ENCODE measurements at places on chromosomes 6 and 20. TPM values are rescaled to one million over a fixed set of nuclear protein-coding genes. Genes with fewer than 3 reads are reported as not detected.

ADGRG6 gene
- 2.6 TPM for total RNA-seq

SAPCD1 gene
- not detected for total RNA-seq

VGLL2 gene
- not detected for total RNA-seq

FOXS1 gene
- 1.1 TPM for total RNA-seq

GRM1 gene
- total RNA-seq: 0.24 TPM

TMC2 gene
- not detected for total RNA-seq

DNA sequence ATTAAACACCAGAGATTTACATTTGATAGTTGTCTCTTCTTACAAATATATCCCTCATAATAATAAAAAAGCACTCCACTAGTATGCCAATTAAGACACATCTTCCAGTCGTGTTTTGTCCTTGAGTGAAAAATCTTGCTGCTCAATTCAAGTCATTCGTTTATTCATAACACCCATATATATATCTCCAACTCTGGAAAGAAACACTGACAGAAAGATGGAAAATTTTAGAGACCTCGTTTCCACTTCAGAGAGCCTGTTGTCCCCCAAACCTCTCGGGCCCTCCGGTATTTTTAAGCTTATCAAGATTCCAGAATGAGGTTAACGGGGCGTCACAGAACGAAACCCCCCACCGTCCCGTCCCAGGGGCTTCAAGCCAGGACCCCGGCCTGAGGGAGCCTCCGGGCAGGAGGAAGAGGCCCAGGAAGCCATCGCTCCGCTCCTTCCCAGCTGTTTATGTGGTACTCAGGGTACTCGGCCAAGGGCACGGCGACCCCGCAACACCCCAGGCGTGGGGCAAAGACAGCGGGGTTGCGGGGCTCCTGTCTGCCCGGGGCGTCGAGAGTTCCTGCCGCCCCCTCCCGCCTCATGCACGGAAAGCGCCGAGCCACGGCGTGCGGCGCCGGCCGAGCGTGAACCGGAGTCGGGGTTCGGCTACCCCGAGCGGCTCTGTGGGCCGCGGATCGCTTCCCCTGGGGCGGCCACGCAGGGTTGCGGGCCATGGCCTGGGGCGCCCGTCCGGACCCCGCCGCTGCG lies 623 bp upstream of the SNX9 start:
- peak overlapping the region; percentile 76 for H3K4me3 ChIP-seq
- no peaks in the 10 kb centered on the region for H3K36me3 ChIP-seq
- peak overlapping the region; percentile 99 for H3K27ac ChIP-seq

DNA sequence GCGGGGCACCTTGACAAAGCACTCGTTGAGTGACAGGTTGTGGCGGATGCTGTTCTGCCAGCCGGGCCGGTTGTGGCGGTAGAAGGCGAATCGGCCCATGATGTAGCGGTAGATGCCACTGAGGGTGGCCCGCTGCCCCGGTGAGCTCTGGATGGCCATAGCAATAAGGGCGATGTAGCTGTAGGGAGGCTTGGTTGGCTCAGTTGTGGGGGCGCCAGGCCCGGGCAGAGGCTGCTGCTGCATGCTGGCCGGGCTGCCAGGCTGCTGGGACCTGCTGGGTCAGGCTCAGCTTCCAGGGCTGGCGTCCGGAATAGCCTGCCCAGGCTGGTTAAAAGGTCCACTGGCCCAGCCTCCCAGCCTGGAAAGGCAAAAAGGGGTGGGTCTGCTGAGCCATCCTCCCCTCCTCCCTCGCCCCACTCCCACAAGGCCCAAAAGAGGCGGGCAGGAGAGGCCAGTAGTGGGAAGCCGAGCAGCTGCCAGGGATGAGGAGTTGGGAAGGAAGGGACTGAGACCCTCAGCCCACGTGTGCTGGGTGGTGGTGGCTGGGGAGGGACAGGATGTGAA lies at the start of gene FOXS1:
Gene FOXS1, minus strand, starts transcription at position 305 of the 564 bp plus-strand sequence. Its CDS starts 62 bp downstream, at position 243.
- H3K4me1 ChIP-seq: peaks cover 37% of the 10 kb centered on the region
- DNase-seq: peak; percentile 43
- H3K27ac ChIP-seq: no peak within 1 kb of the TSS

- no peak for DNase-seq
- H3K27ac ChIP-seq: no peak overlapping the region
- no peaks in the 10 kb centered on the region for H3K4me1 ChIP-seq
- H3K4me3 ChIP-seq: no peak overlapping the region
Observed at GRCh38 chr20:33881989-33882388, 70.8 kb downstream of the CHMP4B start.

DNA sequence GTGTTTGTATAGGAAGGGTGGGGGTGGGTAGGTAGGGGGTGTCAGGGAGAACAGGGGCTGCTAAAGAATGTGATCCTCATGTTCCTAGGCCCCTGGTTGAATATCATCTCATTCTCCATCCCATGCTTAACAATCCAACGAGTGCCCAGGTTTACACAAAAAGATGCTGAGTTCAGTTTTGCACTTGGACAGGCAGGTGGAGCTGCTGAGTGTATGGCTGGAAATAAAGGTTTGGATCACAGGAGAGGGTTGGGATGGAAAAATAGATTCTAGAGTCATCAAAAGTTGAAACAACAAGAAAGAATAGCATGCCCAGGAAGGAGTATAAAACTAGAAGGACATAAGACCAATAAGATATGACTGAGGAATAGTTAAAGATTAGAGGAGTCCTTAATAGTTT lies 14.2 kb downstream of the CHD6 start:
- H3K27ac ChIP-seq: no peak overlapping the region
- H3K27me3 ChIP-seq: no peaks in the 10 kb centered on the region
- peaks cover 2% of the 10 kb centered on the region for H3K4me1 ChIP-seq
- no peak overlapping the region for H3K4me3 ChIP-seq
- H3K36me3 ChIP-seq: no peaks in the 10 kb centered on the region

GRCh38 chr6:169669147-169669546 lies 32.7 kb downstream of the WDR27 start:
- DNase-seq: no peak
- H3K27me3 ChIP-seq: no peaks in the 10 kb centered on the region
- H3K4me1 ChIP-seq: no peaks in the 10 kb centered on the region
- no peak overlapping the region for H3K4me3 ChIP-seq
- H3K36me3 ChIP-seq: no peaks in the 10 kb centered on the region

GRCh38 chr20:42484790-42485375 lies 704.8 kb downstream of the PTPRT start:
- H3K4me3 ChIP-seq: no peak overlapping the region
- H3K4me1 ChIP-seq: no peaks in the 10 kb centered on the region

DNA sequence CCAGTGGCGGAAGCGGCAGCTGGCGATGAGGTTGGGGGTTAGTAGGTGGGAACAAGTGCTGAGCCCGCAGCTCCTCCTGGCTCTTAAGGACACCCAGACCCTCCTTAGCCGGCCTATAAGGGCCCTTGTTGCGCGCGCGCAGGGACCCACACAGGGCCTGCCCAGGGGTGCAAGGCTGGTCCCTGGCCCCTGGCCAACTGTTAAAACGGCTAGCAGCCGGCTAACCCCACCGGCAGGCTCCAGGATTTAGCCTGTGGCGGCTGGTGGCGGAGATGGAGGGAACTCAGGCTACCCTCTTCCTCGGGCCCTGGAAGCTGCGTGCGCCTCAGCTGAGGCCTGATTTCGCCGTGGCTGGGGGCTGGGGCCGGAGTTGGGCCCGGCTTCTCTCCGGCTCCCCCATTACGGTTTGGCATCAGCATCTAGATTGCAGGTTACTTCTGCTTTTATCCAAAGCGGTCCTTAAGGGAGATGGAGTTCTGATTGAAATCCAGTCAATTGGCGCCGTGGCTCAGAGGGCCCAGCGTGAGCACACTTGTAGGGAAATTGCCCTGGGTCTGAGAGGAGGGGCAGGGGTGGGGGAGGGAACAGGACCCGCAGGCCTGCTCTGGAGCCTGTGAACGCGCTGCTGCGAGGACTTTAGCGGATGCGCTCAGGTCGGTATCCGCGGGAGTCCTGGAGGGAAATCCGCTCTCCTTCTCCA lies 36.9 kb upstream of the CCDC167 start:
- no peak overlapping the region for H3K27ac ChIP-seq
- DNase-seq: no peak
- H3K4me1 ChIP-seq: peaks cover 3% of the 10 kb centered on the region
- H3K36me3 ChIP-seq: no peaks in the 10 kb centered on the region
- H3K4me3 ChIP-seq: peak overlapping the region; percentile 3

- no peaks in the 10 kb centered on the region for H3K4me1 ChIP-seq
- H3K27ac ChIP-seq: no peak overlapping the region
- no peak overlapping the region for H3K4me3 ChIP-seq
- no peaks in the 10 kb centered on the region for H3K36me3 ChIP-seq
Observed at GRCh38 chr6:125868252-125868651, 77.5 kb downstream of the NCOA7 start.

DNA sequence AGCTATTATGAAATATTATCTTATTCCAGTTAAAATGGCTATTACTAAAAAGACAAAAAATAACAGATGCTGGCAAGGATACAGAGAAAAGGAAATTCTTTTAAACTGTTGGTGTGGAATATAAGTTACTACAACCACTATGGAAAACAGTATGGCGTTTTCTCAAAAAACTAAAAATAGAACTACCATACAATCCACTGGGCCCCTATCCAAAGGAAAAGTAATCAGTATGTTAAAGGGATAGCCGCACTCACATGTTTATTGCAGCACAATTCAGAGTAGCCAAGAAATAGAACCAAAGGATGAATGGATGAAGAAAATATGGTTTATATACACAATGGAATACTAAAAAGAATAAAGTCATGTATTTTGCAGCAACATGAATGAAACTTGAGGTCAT lies 303.8 kb upstream of the ECI2 start:
- no peak for DNase-seq
- no peaks in the 10 kb centered on the region for H3K27me3 ChIP-seq
- no peaks in the 10 kb centered on the region for H3K36me3 ChIP-seq

DNA sequence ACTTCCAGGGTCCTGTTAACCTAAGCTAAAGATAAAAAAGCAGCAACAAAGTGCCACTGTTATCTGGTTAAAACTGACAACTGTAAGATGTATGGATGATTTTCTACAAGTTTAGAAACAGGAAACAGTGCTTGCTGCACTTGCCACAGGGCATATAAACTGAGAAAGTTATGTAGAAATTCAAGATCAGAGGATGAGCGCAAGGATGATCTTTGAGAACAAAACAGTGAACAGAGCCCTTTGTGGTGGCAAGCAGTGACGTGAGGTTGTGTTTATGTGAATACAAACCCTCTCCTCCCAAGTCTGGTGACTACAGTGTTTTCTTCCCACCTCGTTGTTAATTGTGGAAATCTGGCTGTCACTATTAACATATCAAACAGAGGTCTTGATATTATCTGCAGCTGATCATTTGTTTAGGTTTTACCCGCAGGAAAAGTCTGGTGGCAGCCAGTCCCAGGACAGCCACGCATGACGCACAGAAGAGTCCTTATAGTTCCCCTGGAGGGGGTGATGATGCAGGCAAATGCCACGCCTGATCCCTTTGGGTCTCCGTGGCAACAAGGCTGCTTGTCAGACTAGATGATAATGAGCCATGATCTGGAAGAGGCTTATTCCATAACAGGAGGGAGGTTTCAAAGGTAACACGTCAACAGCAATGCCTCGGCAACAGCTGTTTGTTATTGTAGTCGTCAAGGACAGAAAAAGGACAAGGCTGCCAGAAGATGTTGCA lies 43.1 kb upstream of the TNFAIP3 start:
- peaks cover 12% of the 10 kb centered on the region for H3K4me1 ChIP-seq
- peak; percentile 66 for DNase-seq
- H3K36me3 ChIP-seq: no peaks in the 10 kb centered on the region
- no peaks in the 10 kb centered on the region for H3K27me3 ChIP-seq

- H3K27ac ChIP-seq: no peak overlapping the region
- no peaks in the 10 kb centered on the region for H3K36me3 ChIP-seq
- DNase-seq: no peak
- no peak overlapping the region for H3K4me3 ChIP-seq
- no peaks in the 10 kb centered on the region for H3K27me3 ChIP-seq
- H3K4me1 ChIP-seq: no peaks in the 10 kb centered on the region
Observed at GRCh38 chr6:80872951-80873308, 766.5 kb downstream of the BCKDHB start.

Measured in ovary (tissue), 10 donors.